Activated T-helper 9 cell treated with anti-CD3 and anti-CD28 coated beads, Interleukin-2, amount 50 U/mL, for 16 hours (primary cell): ENCODE measurements at places on chromosomes 6 and 20.
A peak's percentile ranks its signal among the peaks of the same experiment; 100 is the strongest.

DNA sequence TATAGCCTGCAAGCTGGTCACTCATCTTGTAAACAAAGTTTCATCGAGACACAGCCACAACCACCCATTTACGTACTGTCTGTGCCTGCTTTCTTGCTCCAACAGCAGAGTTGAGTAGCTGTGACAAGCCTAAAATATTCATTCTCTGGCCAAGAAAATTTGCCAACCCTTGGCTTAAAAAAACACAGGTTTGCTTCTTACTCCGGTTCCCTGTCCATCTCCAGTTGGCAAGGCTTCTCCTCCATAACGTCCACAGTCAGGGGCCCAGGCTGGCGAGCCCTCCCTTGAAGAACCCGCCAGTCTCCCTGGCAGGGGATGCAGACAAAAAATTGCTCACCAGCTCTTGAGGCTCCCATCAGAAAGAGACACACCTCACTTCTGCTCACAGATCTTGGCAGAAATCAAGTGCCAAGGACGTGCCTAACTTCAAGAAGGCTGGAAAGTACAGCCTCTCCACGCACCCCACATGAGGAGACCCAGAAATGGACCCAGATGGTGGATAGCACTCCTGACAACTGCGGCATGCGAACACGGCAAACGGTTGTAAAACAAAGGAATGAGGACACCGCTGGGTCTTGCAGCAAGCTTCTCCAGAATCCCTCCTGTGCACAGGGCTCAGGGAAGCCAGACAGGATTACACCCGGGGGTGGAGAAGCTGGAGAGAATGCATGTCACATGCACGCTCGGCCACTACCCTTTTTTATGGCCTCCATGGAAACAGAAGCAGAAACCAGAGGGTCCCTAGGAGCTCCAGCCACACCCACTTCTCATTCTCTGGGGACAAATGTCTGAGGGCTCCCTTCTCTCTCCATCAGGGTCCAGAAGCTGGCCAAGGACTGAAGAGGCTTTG is 59.8 kb upstream of the SIRPA start:
- no peak for DNase-seq

- DNase-seq = no peak
Observed at GRCh38 chr6:38625217-38625616, 14.5 kb downstream of the BTBD9 start.

- DNase-seq = no peak
Observed at GRCh38 chr6:28948782-28949486, 25.1 kb upstream of the TRIM27 start.

GRCh38 chr20:32474967-32475811 is 109.9 kb downstream of the NOL4L start:
- DNase-seq = no peak

DNA sequence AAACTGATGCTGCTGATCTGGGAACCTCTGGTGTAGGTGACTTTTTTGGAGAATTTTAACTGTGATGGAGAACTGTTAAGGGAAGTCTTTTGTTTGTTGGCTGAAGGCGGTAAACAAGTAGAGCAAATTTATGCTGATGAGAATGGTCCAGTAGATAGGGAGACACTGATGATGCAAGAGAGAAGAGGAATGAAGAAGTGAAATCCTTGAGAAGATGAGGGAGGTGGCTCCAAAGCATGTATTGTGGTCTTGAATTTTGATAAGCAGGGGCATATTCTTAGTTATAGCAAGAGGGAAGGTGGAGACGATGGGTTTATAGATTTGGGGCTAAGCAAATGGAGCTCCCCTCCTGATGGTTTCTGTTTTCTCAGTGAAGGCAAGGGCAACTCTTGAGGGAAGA is 22.0 kb downstream of the MAPK14 start:
- DNase-seq = no peak

DNA sequence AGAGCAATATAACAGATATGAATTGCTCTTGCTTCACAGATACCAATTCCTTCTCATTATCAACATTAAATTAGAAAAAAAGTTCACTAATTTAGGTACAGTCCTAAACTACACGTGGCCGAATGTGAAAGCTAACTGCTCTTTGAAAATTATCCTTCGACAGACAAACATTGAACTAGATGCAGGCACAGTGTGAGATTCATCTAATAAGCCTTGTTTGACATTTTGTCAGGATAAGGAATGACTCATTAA is 1.1 kb downstream of the FAM184A start:
- no peak for DNase-seq

DNA sequence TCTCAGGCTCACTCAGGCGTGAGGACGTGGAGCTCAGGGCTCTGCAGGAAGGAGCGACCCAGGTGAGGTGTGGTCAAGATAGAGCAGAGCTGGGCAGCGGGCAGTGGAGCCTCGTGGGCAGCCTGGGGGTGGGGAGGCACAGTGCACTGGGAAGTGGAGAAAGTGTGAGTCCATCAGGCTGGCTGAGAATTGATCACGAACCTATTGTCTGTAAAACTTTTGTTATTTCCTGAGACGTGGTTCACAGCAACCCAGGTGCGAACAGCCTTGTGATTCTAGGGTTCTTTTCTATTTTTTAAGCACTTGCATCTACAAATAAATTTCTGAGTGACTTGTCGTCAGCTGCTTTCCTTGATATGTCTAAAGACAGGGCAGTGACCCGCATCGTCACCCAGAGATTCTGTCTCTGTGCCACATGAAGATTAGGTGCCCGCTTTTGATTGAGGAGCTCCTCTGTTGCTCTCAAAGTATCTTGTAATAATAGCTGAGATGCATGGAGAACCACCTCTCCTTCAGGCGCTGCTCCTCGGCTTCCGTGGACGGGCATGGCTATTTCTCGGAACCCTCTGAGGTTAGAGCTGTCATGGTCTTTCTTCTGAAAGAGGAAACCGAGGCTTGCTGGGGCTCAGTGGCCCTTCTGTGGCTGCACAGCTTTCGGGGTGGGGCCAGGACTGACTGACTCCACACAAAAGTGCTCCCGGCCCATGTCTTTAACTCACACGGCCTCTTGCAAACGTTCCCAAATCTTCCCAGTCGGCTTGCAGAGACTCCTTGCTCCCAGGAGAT is 662 bp upstream of the CCR6 start:
- no peak for DNase-seq

GRCh38 chr20:44065401-44066340 is 121.3 kb downstream of the JPH2 start:
- DNase-seq = no peak

DNA sequence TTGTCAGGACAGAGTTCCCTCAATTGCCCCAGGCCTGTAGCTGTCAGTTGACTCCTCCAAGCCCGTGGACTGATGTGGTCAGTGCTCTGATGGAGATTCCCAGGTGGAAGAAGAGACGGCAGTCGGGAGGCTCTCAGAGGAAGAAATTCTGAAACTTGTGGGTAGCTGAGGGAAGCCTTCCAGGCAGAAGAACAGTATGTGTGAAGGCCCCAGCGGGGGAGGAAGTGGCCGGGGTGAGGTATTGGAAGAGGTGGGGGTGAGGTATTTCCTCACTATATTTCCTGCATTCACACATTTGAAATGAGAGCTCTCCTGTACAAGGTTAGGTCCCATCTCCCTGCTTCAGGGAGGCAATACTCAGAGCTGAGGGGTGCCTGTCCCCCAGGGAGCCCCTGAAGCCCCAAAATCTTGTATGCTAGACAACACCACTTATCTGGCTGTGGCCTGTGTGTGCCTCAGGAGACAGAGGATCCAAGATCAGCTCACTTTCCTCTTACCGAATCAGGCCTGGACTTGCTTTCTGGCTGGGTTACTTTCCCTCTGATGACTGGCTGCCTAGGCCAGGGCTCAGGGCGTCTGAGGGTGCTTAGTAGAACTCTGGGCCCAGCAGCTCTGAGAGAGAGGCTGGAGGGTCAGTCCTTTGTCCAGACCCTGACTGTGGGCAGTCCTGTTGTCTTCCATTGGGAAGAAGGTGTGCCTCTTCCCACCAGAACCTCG is 49.3 kb upstream of the MYL9 start:
- peak; percentile 26 for DNase-seq

- no peak for DNase-seq
Observed at GRCh38 chr20:16007164-16007563, 566.1 kb downstream of the KIF16B start.

DNA sequence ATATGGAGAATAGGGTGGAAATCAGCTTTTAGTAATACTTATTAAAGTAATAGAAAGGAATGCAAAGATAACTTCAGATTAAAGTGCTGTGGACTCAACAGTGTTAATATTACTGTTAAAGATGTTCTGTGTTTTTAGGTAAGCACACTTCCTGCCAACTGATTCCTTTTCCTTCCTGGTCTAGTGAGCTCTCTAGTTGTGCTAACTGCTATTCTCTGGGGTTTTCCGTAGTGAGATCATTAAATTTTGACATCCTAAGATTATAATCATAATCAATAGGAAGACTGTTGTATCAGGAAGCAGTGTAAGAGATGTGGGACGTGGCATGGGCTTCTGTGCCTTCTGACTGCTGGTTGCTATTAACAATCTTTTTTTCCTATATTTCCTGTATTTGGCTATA is 1.2 kb upstream of the TMEM217 start:
- no peak for DNase-seq

GRCh38 chr20:21049305-21049828 is 56.8 kb downstream of the LINC00237 start:
- no peak for DNase-seq

- no peak for DNase-seq
Observed at GRCh38 chr6:66230591-66230990, 523.6 kb upstream of the EYS start.

DNA sequence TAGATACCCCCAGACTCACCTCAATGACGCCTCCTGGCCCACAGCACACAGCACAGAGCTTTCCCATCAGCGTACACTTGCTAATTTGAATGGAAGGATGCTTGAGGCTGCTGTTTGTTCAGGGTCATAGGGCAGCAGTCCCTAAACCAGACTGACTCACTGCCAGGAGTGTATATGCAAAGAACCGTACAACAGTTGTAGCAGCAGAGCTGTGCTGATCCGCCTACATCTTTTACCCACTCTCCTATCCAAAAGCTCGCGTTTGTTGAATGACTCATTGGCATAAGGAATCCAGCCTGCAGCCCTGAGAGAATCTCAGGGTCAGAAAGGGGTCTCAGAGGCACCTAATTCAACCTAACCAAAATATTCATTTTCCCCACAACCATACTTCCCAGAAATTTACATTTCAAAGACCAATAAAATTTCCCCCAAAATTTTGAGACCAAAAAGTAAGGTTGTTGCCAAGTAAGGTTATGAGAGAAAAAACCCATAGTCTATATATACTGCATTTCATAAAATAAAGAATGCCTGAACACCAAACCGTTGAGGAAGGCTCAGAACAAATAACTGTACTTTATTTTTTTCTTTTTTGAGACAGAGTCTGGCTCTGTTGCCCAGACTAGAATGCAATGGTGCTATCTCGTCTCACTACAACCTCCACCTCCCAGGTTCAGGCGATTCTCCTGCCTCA is 35.3 kb upstream of the CCND3 start:
- peak; percentile 13 for DNase-seq

GRCh38 chr20:62897666-62898065 is 28.6 kb downstream of the DIDO1 start:
- DNase-seq = no peak

DNA sequence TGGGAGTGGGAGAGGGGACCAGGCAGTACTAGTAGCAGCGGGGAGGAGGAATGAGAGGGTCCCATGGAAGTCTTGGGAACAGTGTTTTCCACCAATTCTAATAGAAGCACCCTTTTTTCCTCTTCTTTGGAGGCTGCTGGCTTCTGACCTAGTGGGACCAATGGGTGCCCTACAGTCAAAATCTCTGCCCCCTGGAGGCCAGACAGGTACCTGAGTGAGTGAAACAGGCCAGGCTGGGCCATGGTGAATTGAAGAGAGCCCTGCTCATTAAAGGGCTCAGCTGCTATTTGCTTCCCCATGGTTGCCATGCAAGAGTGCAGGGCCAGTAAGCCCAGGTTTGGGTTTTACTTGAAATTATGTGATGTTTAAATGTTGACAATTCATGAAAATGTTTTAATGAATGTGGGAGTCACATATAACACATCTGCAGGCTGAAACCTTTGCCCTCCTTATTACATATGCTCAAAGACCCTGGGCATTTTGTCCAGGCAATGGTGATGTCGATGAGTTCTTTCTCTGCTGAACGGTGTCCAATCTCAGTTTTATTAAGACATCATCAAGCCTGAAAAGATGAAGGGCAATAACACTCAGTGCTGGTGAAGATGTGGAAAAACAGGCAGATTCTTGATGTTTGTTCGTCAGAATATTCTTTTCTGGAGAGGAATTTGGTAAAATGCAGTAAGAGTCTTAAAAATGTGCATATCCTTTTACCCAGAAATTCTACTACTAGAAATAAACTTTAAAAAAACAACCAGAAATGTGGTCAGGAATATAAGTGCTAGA is 42.3 kb upstream of the OCSTAMP start:
- DNase-seq = no peak

GRCh38 chr6:37375376-37375775 is 21.6 kb downstream of the RNF8 start:
- no peak for DNase-seq

GRCh38 chr20:57553376-57554018 is 7.4 kb upstream of the PCK1 start:
- DNase-seq = no peak

- no peak for DNase-seq
Observed at GRCh38 chr6:65545920-65546319, 161.1 kb downstream of the EYS start.

DNA sequence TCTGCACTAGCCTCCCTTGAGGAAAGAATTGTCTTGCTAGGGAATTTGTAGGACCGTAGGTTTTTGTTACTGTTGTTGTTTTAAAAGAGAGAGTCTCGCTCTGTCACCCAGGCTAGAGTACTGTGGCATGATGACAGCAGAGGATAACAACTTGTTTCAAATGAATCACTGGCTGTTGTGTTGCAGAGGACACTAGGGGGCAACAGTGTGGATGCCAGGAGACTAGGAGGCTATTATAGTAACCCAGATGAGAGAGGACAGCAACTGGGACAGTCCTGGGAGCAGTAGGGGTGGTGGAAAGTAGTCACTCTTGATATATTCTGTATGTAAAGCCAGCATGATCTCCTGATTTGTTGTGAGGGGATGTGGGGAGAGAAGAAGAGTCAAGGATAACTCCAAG is 41.8 kb upstream of the LAMA4 start:
- no peak for DNase-seq

DNA sequence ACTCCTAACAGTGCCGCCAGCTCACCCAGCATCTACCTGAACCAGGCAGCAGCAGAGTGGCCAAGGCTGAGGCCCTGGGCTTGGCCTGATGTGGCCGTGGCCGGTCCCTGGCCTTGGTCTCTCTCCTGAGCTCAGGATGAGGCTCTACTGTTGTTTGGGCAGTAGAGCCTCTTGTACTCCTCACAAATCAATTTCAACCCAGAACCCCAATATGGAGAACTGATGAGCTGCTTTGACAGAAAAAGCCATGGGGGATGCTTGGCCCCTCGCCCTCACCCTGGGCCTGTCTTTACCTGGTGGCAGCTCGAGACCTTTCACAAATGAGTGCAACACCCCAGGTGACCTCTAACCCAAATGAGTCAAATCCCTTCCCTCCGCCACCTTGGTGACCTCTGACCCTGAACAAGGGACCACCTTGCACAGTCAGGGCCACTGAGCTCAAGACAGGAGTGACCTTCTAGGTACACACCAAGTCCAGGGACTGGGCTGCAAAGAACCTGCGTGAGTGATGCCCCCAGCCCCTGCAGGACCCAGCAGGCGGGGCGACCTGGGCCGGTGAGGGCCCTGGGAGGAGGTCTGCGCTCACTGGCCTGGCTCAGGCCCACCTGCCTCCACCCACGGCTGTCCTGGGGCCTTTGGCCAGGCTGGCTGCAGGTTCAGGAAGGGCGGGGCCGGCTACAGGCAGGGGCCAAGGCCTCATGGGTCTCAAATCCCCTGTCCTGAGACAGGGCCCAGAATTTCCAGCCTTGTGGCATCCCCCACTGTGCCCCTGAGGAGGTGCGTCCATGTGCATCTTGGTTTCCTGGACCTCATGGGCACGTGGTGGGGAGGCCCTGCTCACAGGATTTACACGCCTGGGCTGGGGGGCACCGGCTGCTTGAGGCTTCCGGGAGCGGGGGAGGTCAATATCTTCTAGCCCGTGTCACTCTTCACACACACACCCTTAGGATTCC is 30.2 kb downstream of the PSMG4 start:
- no peak for DNase-seq
